ENCODE measurements at places on chromosomes 3 and 15. TPM values are rescaled to one million over a fixed set of nuclear protein-coding genes. Genes with fewer than 3 reads are reported as not detected.

PBRM1 gene
- total RNA-seq: 24.5 TPM

UBE3A gene
- 154 TPM for total RNA-seq

AADACL2 gene
- total RNA-seq: not detected

SLC38A3 gene
- 8.9 TPM for total RNA-seq

DNA sequence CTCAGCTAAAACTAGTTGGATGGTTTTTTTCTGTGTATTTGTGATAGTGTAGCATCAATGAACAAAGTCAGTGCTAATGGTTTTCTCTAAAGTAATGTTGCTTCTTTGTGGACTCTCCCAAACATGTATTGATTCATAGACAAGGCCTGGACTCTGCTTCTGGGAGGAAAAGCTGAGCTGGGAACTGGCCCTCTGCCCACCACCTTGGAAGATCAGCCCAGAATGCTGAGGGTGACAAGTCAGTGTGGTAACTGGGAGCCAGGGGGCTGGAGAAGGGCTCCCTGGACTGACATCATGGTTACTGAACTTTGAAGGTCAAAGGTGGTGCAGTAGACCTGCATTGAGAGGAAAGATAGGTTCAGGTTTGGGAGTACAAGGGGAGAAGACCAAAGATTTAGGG lies 3.0 kb downstream of the ARHGAP31 start:
- peak overlapping the region; percentile 29 for H3K27ac ChIP-seq
- DNase-seq: no peak
- no peaks in the 10 kb centered on the region for H3K36me3 ChIP-seq
- H3K4me1 ChIP-seq: peaks cover 15% of the 10 kb centered on the region

DNA sequence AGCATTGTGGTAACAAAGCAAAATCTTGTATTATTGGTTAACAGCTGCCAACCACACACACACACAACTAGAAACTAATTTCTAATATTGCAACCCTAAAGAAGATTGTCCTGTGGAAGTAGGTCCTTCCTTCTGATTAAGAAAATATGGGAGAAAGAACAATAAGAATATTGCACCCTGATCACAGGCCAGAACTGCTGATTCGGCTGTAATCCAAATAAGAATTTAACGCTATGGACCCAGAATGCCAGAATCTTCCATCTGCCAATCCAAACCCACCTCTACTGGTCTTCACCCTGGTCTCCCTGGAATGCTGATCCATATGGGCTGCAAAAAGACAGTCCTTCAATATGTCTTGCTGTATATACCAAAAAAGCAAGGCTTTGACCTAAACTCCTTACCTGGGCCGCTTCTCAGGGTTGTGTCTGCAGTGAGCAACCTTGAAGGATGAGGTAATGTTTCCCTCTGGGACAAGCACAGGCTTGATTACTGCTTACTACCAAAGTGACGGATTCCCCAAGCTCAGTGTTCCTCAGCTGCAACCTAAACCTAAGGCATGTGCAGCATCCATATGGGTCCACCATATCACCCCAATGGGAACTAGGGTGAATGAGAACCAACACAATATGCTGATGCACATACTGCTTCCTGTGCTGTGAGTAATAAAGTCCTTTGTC lies 8.0 kb downstream of the CCDC14 start:
- H3K27ac ChIP-seq: no peak overlapping the region
- H3K27me3 ChIP-seq: no peaks in the 10 kb centered on the region
- no peak for DNase-seq
- H3K4me3 ChIP-seq: no peak overlapping the region

- peak; percentile 37 for DNase-seq
- peaks cover 21% of the 10 kb centered on the region for H3K4me1 ChIP-seq
- H3K4me3 ChIP-seq: no peak overlapping the region
- H3K36me3 ChIP-seq: peaks cover 9% of the 10 kb centered on the region
These were observed 84.6 kb downstream of the MESD start for GRCh38 chr15:80904998-80905397.

GRCh38 chr3:64765947-64766346 lies 78.1 kb upstream of the ADAMTS9 start:
- H3K36me3 ChIP-seq: no peaks in the 10 kb centered on the region
- DNase-seq: no peak
- no peak overlapping the region for H3K4me3 ChIP-seq
- H3K27ac ChIP-seq: no peak overlapping the region
- peaks cover 5% of the 10 kb centered on the region for H3K4me1 ChIP-seq

GRCh38 chr3:147574621-147575020 lies 165.5 kb downstream of the ZIC1 start:
- H3K4me3 ChIP-seq: no peak overlapping the region
- no peak overlapping the region for H3K27ac ChIP-seq
- no peak for DNase-seq
- no peaks in the 10 kb centered on the region for H3K36me3 ChIP-seq
- H3K4me1 ChIP-seq: no peaks in the 10 kb centered on the region

DNA sequence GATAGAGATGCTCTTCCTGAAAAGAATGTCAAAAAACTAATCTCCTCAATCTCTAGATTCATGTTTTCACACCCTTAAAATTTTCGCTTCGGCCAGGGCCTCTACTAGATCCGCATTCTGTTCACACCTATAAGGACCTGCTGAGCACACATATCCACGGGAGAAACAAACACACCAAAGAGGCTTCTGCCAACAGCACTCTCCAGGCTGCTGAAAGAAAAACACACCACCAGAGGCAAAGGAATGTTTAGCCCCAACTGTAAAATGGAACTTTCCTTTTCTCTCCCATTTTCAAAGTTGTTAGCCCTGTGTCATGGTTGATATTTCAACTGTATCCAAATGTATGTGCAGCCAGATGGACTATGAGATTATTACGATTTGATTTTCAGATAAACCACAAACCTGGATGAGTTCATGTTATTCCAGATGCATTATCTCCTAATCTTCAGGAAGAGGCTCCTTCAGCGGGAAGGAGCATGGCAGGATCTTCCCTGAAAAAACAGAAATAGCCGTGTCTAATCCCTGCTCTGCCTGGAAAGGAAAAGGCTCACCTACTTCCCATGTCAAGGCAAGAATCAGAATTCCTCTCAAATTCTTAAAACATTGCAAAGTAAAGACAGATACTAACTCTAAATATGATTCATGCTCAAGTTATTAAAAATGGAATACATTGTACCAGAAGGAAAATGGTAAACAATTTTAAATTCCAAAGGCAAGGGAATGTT lies 442.7 kb upstream of the NR2F2 start:
- no peak for DNase-seq
- no peak overlapping the region for H3K4me3 ChIP-seq
- no peaks in the 10 kb centered on the region for H3K27me3 ChIP-seq
- no peak overlapping the region for H3K27ac ChIP-seq
- H3K4me1 ChIP-seq: no peaks in the 10 kb centered on the region

DNA sequence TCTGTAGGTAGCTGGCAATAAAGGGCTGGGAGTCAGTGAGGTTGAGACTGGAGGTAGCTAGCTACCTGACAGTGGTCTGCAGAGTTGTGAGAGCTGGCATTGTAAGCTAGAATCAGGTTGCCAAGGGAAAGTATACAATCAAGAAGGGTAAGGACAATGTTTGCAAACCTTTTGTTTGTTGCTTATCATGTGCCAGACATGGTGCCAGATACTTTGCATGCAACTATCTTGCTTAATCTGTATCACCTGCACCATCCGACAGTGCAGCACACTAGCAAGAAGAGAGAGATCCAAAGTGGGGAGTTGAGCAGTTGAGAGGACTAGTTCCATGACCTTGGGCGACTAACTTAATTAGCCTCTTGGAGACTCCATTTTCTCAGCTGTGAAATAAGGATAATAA lies 236.4 kb downstream of the PDCD6IP start:
- H3K36me3 ChIP-seq: no peaks in the 10 kb centered on the region
- no peaks in the 10 kb centered on the region for H3K27me3 ChIP-seq
- H3K4me3 ChIP-seq: no peak overlapping the region

DNA sequence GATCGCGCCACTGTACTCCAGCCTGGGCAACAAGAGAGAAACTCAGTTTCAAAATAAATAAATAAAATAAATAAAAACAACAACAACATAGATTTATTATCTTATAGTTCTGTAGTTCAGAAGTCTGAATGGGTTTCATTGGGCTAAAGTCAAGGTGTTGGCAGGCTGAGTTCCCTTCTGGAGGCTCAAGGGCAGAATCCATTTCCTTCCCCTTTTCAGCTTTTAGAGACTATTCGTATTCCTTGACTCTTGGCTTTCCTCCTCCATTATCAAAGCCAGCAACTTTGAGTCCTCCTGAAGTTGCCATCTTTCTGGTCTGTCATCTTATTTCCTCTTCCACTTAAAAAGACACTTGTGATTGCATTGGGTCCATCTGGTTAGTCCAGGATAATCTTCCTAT lies 12.1 kb downstream of the BLM start:
- no peaks in the 10 kb centered on the region for H3K36me3 ChIP-seq
- H3K27me3 ChIP-seq: no peaks in the 10 kb centered on the region
- H3K4me1 ChIP-seq: no peaks in the 10 kb centered on the region
- no peak overlapping the region for H3K4me3 ChIP-seq
- DNase-seq: no peak

DNA sequence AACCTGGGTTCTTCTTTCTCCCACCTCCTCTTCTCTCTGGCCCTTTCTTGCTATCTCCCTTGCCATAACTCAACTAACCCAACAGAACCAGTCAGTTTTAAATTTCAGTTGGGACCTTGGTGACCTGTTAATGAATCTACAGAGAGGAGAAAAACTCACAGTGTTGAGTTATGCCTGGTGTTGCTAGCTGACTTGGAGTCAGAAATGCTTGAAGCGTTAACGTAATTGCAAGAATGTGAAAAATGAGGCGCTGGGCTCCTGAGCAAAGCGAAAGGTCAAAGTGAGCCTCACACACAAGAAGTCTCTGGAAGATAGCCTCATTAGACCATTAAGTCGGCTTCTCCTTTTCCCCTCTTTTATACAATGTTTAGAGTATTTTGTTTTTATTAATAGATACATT lies 18.4 kb downstream of the MEIS2 start:
- H3K27ac ChIP-seq: no peak overlapping the region
- DNase-seq: no peak
- H3K36me3 ChIP-seq: no peaks in the 10 kb centered on the region
- no peaks in the 10 kb centered on the region for H3K4me1 ChIP-seq

DNA sequence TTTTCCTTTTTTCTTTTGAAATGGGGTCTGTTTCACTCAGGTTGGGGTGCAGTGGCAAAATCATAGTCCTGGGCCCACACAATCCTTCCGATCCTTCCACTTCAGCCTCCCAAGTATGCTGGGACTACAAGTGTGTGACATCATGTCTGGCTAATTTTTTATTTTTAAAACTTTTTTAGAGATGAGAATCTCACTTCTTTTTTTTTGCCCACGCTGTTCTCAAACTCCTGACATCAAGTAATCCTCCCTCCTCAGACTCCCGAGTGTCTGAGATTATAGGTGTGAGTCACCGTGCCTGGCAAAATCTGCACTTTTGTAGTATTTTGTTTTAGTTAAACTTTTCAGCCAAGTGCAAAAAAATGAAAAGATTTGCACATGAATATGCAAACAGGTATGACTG lies 171.0 kb downstream of the FNDC3B start:
- H3K36me3 ChIP-seq: no peaks in the 10 kb centered on the region
- DNase-seq: no peak
- no peak overlapping the region for H3K4me3 ChIP-seq
- peak overlapping the region; percentile 71 for H3K27ac ChIP-seq

- no peaks in the 10 kb centered on the region for H3K4me1 ChIP-seq
- H3K27ac ChIP-seq: no peak overlapping the region
- DNase-seq: no peak
- no peaks in the 10 kb centered on the region for H3K27me3 ChIP-seq
- no peak overlapping the region for H3K4me3 ChIP-seq
- no peaks in the 10 kb centered on the region for H3K36me3 ChIP-seq
These were observed 38.6 kb downstream of the CD200 start for GRCh38 chr3:112371569-112371968.

GRCh38 chr15:82851981-82852511 lies 42.6 kb downstream of the WHAMM start:
- DNase-seq: no peak
- peaks cover 12% of the 10 kb centered on the region for H3K4me1 ChIP-seq
- no peaks in the 10 kb centered on the region for H3K36me3 ChIP-seq
- no peaks in the 10 kb centered on the region for H3K27me3 ChIP-seq

DNA sequence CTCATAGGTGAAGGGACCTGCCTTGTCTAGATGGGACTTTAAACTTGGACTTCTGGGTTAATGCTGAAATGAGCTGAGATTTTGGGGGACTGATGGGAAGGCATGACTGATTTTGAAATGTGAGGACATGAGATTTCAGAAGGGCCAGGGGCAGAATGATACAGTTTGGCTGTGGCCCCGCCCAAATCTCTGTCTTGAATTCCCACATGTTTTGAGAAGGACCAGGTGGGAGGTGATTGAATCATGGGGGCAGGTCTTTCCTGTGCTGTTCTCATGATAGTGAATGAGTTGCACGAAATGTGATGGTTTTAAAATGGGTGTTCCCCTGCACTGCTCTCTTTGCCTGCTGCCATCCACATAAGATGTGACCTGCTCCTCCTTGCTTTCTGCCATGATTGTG lies 42.8 kb downstream of the ILDR1 start:
- DNase-seq: no peak
- H3K27me3 ChIP-seq: no peaks in the 10 kb centered on the region
- H3K4me1 ChIP-seq: no peaks in the 10 kb centered on the region
- H3K4me3 ChIP-seq: no peak overlapping the region

- no peak overlapping the region for H3K4me3 ChIP-seq
- no peaks in the 10 kb centered on the region for H3K27me3 ChIP-seq
- no peak overlapping the region for H3K27ac ChIP-seq
- DNase-seq: no peak
- H3K36me3 ChIP-seq: no peaks in the 10 kb centered on the region
- peaks cover 29% of the 10 kb centered on the region for H3K4me1 ChIP-seq
These were observed 19.5 kb downstream of the DUSP7 start for GRCh38 chr3:52036829-52037228.

DNA sequence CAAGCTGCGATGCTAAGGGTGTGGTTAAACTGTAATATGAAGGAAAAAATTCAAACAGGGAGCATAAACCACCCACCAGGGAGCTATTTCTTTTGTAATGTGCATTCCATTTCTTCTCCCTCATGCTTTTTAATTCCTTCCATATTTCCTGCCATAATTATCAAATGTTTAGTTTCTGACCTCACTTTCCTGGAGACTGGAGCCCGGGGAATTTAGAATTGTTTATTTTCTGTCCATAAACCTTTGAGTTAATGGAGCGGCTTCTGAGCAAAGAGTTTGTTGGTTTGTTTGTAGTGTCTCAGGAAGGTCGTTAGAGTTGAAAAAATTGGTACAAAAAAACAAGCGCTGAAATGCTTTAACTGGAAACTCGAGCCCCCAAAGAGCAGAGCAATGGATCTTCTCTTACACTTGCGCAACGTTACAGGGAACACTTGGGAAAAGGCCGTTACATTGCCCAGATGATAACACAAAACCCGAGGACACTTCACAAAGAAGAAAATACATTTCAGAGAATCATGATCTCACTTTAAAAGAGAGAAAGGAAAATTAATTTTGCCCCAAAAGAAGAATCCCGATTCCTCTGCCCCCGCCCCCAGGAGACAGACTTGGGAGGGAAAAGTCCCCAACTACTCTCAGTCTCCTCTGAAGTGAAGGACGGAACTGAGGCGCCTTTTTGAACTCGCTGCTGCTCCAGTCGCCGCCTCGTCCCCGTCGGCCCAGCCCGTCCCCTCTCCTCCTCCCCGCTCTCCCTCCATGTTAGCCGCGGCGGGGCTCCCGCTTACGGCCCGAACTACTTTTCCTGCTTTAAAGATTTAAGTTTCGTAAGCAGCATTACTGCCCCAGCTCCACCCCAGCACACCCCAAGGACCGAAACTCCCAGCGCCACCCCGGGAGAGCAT lies 842 bp downstream of the FSTL1 start:
- peak overlapping the region; percentile 75 for H3K27ac ChIP-seq
- no peaks in the 10 kb centered on the region for H3K36me3 ChIP-seq
- DNase-seq: peak; percentile 25
